ENCODE measurements at places on chromosomes 6 and 20.

DNA sequence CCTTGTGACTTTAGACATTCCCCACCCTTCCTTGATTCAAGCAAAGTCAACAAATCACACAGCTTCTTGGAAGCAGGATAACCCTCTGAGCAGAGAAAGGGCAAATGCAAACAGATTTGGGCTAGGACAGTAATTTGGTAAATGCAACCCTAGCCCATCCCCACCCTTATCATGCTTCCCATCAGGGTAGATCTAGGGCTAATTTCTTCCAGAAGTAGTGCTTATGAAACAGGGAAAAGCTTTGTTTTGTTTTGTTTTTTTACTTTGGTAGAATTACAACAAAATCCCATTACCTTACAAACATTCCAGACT, 525.1 kb upstream of the NOX3 start:
- no peak for DNase-seq

GRCh38 chr6:42375007-42375635, 76.6 kb downstream of the TRERF1 start:
- no peak for DNase-seq

DNA sequence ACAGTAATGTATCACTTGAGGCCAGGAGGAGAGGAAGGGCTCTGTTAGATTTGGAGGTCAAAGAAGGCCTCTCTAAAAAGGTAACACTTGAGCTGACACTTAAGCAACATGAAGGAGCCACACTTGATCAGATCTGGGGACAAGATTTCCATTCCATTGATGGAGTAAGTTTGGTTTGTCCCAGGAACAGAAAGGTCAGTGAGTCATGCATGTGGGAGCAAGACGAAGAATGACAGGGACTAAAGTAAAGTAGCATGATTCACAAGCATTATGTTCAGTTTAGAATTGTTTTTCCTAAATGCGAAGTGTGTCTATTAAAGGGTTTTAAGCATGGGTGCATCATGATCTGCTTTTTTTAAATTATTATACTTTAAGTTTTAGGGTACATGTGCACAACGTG, 47.4 kb downstream of the COL21A1 start:
- no peak for DNase-seq

- no peak for DNase-seq
These were observed 185.8 kb upstream of the MAN1A1 start for GRCh38 chr6:119535332-119535731.

DNA sequence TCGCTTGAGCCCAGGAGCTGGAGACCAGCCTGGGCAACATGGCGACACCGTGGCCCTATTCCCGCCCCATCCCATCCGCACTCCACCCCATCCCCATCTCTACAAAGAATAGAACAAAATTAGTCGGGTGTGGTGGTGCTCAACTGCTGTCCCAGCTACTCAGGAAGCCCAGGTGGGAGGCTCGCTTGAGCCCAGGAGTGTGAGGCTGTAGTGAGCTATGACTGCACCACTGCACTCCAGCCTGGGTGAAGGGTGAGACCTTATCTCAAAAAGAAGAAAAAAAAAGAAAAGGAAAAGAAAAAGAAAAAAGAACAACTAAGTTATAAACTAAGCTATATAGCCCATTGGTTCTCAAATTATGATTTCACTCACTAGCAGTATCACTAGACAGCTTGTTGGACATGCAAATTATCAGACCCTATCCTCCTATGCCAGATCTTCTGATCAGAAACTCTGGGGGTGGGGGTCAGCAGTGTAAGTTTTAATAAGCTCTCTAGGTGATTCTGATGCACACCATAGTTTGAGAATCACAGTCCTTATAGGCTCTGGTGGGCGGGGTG, 491 bp upstream of the ITCH start:
- DNase-seq, result no peak

GRCh38 chr6:158033077-158033750, 51.6 kb downstream of the SYNJ2 start:
- DNase-seq, result no peak

DNA sequence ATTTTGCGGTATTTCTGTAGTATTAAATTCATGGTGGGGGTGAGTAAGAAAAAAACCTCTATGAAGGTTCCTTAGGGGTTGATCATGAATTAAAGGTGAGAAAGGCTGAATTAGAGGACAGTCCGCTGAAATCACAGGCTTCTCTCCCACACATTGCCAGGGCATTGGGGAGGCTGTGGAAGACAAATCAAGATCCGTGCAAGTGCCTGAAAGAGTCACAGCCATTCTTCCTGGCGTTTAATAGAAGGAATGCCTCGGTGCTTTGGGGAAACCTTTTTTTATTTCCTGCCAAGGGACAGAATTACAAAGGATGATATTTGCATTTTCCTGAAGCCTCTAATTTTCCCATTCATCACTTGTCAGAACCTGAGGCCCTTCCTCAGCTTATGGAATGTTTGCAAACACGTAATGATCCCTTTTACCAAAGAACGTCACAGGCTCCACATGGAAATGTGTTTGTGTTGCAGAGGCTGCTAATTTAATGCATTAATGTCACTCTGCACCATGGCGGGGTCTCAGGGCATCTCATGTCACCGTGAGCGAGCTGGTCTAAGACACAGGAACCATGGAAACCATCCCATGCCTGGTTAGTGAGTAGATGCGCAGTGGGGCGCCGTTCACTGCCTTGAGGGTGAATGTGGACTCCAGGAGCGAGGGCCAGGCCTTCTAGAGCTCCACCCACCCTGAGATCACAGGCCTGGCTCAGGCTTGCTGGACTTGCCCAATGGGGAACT, 185.9 kb upstream of the SULF2 start:
- DNase-seq, result no peak

- DNase-seq, result no peak
These were observed 512.5 kb downstream of the BCKDHB start for GRCh38 chr6:80618953-80619352.

GRCh38 chr6:54074578-54075195, 36.6 kb upstream of the MLIP start:
- no peak for DNase-seq

- DNase-seq, result no peak
These were observed 2.2 kb downstream of the CENPB start for GRCh38 chr20:3784216-3784853.

Data from AG09309 (cell line).